AG09309 (cell line): ENCODE measurements at places on chromosomes 5 and 9.

DNA sequence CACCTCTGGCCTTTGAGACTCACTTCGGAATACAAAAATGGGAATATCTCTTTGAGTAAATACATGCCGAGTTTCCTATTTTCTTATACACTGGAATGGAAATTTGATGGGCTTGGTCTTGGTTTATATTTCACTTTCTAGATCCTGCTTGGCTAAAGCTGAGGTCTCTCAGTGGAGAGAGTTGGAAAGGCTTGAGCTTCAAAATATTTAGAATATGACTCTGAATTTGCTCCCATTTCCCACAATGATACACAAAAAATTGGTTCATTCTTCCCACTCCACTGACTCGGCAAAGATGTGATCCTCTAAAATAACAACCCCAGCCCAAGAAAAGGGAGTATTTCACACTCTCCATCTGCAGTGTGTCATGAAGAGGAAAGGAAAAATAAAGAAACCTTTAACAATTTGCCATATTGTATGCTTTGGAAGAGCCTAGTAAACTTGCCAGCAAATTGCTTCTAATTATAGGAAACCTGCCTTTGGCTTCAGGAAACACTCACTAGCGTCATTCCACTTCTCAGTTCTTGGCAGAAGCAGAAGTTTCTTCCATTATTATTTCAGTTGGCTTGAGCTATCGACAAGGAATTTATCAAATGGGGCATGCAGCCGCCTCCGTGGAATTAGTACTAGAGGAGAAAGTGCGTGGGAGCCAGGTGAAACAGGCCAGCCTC is 302.9 kb downstream of the NSG2 start:
- DNase-seq: no peak

GRCh38 chr5:6734781-6735180 is 21.5 kb downstream of the TENT4A start:
- DNase-seq: no peak

GRCh38 chr9:111362526-111362925 is 32.5 kb upstream of the OR2K2 start:
- peak; percentile 28 for DNase-seq

DNA sequence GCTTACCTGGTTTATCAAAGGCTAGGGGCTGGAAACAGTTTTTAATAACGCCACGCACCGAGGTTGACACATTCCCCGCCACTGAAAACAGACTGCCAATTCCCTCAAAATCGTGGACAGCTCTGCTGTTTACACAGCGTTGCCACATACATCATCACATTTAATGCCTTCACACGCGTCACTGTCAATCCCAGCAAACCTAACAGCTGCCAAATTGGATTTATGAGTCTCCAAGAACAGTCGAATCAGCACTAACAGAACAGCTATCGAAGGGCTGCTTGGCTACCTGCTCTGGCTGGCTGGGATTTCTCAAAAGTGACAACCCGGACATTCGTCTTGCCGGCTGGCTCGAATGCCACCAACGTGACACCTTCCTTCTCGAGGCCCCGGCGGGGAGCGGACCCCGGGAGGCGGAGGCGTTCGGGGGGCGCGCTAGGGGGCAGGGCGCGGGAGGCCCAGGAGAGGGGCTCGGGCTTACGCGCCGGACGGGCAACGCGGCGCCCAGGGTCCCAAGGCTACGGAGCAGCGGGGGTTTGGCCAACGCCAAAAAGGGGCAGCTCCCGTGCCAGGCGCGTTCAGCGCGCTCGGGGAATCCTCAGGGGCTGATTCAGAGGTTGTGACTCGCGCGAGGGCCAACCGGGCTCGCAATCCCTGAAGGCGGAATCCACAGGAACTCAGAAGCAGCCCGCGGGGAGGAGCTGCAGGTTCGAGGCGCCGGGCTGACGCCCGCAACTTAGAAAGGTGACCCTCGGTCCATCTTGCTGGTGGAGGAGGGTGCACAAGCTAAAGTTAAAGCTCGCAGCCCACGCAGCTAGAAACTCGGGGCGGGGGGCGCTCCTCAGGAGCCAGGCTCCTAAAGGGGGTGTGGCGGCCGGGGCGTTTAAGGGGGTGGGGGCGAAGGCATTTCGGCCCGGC is 1.2 kb downstream of the CDC14B start:
- no peak for DNase-seq

DNA sequence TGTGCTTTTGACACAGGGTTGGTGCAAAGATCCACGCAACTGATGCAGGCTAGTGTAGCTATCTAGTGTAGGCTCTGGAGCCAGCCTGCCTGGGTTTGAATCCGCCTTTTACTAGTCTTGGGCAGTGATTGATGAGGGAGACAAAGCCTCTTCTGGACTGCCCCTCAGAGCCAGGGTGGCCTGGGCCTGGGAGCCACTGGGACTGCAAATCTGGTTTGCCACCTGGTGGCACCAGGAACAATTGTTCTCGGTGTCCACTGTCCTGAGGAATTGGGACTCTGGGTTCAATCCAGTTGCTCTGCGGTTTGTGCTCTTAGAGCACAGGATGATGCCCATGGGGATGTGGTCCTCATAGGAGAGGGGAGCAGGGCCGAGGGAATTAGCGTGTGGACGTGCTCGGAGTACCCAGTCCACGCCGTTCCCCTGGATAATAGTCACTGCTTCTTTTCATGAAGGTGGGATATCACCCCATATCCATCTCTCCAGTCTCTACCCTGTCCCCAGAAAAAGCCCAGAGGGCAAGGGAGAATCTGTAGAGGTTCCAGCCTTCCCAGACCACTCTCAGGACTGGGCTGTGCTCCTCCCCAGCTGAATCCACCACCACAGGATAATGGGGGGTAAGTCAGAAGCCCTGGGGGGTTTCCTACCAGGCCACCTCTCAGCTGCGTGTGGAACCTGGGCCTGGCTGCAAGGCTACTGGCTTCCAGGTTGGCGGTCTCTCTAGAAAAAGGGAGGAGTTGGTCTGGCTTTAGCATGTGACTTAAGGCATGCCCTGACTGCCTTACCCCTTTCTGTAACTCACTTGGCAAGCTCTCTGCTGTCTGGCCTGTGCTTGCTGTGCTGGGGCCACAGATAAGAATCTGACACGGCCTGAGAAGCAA is 1.9 kb downstream of the B4GALT7 start:
- DNase-seq: no peak
